ENCODE measurements at places on chromosomes 5 and 9. TPM values are rescaled to one million over a fixed set of nuclear protein-coding genes. Genes with fewer than 3 reads are reported as not detected.
A peak's percentile ranks its signal among the peaks of the same experiment; 100 is the strongest.

Gene LCN1
- total RNA-seq: not detected

Gene NSMF
- 219 TPM for total RNA-seq

DNA sequence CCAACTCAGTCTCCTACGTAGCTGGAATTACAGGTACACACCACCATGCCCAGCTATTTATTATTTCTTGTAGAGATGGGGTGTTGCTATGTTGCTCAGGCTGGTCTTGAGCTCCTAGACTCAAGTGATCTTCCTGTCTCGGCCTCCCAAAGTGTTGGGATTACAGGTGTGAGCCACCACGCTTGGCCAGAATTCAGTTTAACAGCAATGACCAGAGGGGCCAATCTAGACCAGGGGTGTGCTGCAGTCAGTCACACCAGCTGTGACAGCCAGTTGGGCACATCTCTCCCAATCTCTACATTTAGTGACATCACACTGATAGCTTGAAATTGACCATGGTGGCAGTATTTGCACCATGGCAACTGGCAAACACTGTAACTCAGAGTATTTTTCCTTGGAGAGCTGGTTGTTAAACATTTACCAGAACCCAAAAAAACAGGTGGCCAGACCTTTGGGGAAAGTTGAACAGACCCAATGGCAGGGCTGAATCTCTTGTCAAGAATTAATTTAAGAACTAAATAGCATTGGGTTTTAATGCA lies 67.7 kb upstream of the UBTD2 start:
- no peak for DNase-seq

DNA sequence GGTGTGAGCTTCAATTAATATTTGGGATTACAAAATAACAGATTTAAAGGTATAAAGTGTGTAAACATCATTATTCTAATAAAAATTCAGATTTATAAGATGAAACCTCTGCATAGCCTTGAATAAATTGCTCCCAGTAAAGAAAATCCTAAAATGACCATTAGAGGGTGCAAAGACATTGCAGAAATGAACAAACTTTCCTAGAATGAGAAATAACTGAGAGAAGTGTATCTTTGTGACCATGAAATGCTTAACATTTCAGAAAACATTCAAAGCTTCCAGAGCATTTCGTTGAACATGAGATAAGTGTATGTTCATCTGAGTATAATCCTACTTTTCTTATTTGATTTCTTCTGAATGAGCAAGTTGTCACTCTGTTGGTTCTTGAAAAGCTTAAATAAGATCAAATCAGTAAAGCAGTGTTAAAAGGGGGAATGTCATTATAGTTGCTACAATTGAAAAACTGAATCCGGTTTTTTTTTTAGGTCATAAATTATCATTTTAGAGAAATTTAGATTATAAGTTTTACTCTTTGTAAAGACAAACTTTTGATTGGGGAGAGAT lies 24.7 kb upstream of the NUDT12 start:
- no peak for DNase-seq

Gene ELOVL7
- total RNA-seq: 13.3 TPM

DNA sequence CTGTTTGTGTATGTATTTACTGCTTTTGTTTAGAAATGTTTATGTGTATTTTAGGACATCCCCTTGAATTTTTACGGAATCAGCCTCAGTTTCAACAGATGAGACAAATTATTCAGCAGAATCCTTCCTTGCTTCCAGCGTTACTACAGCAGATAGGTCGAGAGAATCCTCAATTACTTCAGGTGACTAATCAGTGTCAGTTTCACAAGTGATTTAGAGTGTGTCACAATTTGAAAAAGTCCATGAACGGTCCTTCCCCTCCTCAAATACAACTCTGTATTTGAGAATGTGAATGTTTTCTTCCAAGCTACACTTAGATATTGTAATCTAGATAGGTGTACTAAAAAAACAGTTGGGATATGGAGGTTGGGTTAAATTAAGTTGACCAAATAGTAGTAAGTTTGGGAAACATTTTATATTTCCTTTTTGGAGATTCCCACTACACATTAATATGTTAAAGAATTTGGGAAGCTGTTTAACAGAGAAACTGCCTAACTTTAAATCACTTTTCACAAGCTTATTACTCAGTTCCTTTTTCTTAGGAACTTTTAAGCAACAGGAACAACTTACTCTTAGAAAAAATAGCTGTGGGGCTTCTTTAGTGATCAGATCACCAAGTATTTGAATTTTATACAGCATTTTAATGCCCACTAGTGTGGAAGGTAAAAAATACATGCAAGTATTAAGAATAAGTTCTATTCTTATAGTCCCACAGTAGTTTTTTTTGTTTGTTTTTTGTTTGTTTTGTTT lies 40.9 kb downstream of the RAD23B start:
- DNase-seq: no peak

- DNase-seq: no peak
These were observed 69.9 kb downstream of the JAKMIP2 start for GRCh38 chr5:147712598-147712997.

- no peak for DNase-seq
These were observed 57.1 kb upstream of the GOLPH3 start for GRCh38 chr5:32231241-32231640.

DNA sequence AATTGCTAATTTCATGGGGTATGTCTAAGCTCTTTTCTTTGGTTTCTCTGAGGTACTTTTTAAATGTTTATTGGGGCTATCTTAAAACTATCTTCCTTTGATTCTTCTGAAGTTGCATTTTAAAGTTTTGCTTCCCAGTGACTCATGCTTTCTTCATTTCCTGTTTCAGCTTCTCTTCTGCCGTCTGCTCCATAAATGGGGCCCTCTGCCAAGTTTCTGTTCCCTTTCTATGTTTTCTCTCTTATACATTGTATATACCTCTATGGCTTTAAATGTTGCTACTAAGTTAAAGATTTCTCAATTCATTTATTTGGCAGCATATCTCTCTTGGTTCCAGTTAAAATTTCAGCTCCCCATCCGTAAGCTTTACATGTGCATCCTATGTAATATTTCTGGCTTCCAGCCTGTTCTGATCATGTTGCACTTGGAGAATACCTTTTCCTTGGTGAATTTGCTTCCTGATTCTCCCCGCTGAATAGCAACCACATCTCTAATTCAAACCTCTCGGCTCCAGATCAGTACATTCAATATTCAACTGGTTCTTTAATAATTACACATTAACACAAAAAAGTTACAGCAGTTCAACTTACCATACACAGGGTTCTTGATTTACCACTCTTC lies 125.3 kb downstream of the ST8SIA4 start:
- peak; percentile 61 for DNase-seq

DNA sequence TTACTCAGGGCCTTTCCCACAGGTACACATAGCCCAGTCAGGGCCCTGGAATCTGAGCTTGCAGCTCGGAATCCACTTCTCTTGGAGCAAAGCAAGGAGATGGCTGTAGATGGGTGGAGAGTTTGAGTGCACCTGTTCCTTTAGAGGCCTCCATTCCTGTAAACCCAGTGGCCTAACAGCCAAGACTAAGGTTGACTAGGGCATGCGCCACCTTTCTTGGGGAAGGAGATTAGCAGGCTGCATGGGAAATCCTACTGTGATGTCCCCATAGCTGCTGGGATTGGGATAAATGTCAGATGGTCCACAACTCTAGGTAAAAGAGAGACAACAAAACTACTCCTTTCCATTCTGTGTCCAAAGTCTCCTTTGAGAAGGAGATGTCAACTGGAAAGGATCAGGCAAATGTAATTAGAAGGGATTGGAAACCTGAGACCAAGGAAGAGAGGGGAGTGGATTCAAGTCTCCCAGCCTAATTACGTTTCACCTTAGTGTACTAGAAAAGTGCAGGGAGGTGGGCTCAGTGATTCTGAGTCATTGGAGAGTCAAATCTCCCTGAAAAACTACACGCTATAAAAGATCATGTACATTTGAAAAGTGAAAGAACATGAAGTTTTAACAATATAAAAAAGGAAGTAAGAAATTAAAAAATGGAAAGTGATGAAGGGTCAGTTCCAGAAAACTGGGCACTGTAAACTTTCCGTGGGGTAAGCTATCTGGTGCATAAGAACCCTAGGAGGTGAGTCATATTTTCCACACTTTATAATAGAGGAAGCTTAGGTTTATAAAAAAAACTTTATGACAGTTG lies 104.2 kb downstream of the SEC61B start:
- DNase-seq: no peak

DNA sequence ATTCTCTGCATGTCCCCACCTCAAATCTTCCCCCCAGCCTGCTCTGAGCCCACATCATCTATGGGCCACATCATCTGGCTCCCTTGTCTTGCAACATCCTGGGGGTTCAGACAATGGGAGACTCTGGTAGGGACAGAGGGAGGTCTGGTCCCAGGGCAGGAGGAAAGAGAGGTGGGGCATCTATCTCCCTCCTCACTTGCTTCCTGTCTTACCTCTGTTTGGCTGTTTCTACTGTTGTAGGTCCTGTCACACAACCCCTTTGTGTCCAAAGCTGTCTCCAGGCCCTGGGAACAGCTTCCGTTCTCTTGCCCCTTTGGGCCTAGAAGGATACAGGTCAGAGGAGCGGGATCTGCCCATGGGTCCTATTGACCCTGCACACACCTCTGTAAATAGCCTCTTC lies 227.2 kb downstream of the NSG2 start:
- no peak for DNase-seq

Gene MIER3
- 47.7 TPM for total RNA-seq

DNA sequence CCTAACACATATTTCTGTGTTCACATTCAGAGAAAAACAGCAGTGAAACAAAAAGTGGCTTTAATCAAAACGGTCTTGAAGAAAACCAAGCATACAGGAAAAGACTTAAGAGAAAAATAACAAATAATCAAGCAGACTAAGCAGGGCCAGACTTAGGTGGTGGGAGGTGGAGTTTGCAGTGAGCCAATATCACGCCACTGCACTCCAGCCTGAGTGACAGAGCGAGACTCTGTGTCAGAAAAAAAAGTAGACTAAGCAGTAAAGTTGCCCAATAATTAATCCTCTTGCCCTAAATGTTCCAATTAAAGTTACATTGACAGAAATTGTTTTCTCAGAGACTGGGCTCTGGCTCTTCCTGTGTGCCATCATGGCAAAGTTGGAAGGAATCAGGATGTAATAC lies 26.6 kb upstream of the GLDC start:
- no peak for DNase-seq

Gene ZNF618
- total RNA-seq: 7.3 TPM

DNA sequence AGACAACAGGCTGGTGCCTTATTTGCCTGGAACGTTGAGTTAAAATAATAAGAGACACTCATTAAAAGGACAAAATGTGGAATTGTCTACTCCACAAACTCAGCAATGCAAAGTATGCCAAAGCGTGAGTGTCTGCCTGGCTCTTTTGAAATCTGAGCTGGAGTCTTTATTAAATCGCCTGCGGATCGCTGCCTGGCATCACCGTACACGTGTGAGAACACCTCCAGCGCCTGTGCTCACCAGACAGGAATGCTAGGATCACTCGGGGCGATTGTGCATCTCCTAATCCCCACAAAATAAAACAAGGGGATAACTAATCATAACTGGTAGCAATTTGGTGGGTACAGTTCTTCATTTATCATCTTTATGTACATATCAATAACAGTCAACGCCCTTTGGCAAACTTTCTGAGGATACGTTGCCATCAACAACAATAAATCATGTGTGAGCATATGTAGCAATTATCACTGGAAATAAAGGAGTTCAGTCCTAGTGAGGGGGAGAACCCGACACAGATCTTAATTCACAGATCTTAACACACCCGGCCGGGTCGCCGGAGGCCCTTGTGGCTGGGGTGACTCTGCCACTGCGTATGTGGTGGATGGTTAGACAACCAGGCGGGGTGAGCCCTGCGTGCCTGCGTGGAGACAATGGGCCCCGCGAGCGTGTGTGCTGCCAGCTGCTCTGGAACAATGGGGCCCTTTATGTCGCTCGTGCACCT lies 284.9 kb upstream of the IRX1 start:
- no peak for DNase-seq

GRCh38 chr9:87711857-87712800 lies 13.8 kb upstream of the CTSL start:
- no peak for DNase-seq

Gene CCL28
- total RNA-seq: 2.7 TPM

Gene PCDHAC1
- total RNA-seq: 3.3 TPM

Gene CARD9
- total RNA-seq: 3.1 TPM

- DNase-seq: no peak
These were observed 433.9 kb upstream of the SLC30A5 start for GRCh38 chr5:68659881-68660280.

DNA sequence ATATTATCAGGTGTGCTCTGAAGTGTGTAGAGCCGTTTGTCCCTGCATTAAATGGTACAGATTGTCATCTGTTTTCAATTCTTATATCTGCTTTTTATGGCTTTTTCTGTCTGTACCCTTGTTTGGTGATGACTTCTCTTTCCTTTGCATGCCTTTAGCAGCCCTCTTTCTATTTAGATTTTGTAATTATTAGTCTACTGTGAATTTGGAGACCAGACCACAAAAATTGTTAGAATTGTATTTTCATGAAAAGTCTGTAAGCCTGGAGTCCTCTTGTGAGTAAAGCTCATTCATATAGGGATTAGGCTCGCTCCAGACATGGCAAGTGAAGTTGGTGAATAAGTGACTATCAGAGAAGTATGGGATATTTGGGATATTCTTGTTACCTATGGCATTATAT lies 41.7 kb downstream of the NFX1 start:
- no peak for DNase-seq

- peak; percentile 28 for DNase-seq
These were observed 403 bp downstream of the KIF2A start for GRCh38 chr5:62306323-62306895.

- no peak for DNase-seq
These were observed 56.0 kb downstream of the PLK2 start for GRCh38 chr5:58403822-58404433.

DNA sequence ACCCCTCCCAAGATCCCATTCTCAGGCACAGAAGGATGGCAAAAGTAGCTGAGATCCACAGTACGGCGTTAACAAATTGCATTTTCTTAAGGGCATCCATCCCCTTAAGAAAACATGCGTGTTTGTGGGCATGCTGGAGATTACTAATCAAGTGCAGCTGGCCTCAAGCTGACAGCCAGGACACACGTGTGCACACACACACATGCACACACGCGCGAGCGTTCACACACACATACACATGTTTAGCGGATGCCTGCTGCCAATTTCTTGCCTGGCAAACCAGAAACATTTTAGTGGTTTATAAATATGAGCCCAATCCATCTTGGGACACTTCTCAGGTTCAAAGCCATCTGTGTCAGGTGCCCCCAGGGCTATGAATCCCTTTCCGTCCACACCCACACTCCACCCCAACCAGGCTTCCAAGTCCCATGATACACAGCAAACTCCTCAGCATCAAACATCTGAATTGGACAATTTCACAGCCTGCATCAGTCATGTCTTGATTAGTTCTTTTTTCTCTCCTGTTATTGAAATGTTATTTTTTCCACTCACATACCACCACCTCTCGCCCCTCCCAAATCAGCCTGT lies 23.5 kb upstream of the SMIM23 start:
- DNase-seq: no peak

- no peak for DNase-seq
These were observed 981.4 kb upstream of the WWC1 start for GRCh38 chr5:167309941-167310517.

All from tibial nerve (tissue), 4 donors.